ENCODE measurements at places on chromosomes 5 and 9. TPM values are rescaled to one million over a fixed set of nuclear protein-coding genes. Genes with fewer than 3 reads are reported as not detected.

GRCh38 chr5:4880304-4880741, 259.8 kb upstream of the ADAMTS16 start:
- no peaks in the 10 kb centered on the region for H3K27me3 ChIP-seq
- H3K4me3 ChIP-seq = no peak overlapping the region
- H3K4me1 ChIP-seq = no peaks in the 10 kb centered on the region

- DNase-seq = no peak
- no peaks in the 10 kb centered on the region for H3K36me3 ChIP-seq
- no peaks in the 10 kb centered on the region for H3K27me3 ChIP-seq
- no peaks in the 10 kb centered on the region for H3K4me1 ChIP-seq
These were observed 107.3 kb downstream of the CD180 start for GRCh38 chr5:67089200-67089725.

GRCh38 chr9:109336409-109336808, 15.6 kb upstream of the EPB41L4B start:
- no peak for DNase-seq
- H3K4me1 ChIP-seq = no peaks in the 10 kb centered on the region
- H3K4me3 ChIP-seq = no peak overlapping the region
- H3K36me3 ChIP-seq = no peaks in the 10 kb centered on the region

GRCh38 chr9:124088476-124088837, 76.9 kb downstream of the LHX2 start:
- no peaks in the 10 kb centered on the region for H3K4me1 ChIP-seq
- H3K27me3 ChIP-seq = no peaks in the 10 kb centered on the region
- no peak for DNase-seq
- no peaks in the 10 kb centered on the region for H3K36me3 ChIP-seq
- H3K4me3 ChIP-seq = no peak overlapping the region
- H3K27ac ChIP-seq = no peak overlapping the region

Gene CHSY3
- total RNA-seq = 0.09 TPM

Gene STK32A
- total RNA-seq = 0.64 TPM

Gene PKD2L2
- total RNA-seq = not detected

Gene DIRAS2
- 0.28 TPM for total RNA-seq

Gene PTPA
- 173 TPM for total RNA-seq

DNA sequence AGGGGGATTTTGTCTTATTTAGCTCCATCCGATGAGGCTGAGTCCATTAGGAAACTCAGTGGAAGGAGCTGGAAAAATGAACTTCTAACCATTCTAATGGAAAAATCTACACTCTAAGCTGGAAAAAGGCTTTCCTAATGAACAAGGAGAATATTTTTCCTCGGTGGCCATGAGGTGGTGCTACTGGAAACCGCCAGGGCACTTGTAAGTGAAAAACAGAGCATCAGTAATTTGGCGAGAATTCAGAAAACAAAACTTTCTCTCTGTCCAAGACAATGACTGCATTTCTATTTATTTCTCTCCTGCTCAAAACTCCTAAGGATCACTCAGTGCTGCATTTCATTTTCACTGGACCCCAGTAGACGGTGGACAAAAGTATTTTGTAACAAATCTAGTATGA, 237.6 kb downstream of the TENT4A start:
- no peak for DNase-seq
- no peaks in the 10 kb centered on the region for H3K4me1 ChIP-seq
- H3K4me3 ChIP-seq = no peak overlapping the region
- H3K27me3 ChIP-seq = no peaks in the 10 kb centered on the region

DNA sequence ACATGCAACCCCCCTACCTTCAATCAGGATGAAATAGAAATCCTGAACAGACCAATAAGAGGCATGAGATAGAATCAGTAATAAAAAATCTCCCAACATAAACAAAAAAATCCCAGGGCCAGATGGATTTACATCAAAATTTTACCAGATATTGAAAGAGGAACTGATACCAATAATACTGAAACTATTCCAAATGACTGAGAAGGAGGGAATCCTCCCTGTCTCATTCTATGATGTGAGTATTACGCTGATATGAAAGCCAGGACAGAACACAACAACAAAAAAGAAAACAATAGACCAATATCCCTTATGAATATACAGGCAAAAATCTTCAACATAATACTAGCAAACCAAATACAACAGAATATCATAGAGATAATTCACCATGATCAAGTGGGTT, 109.0 kb upstream of the SMC2 start:
- no peak for DNase-seq
- H3K4me3 ChIP-seq = no peak overlapping the region
- H3K36me3 ChIP-seq = no peaks in the 10 kb centered on the region
- no peaks in the 10 kb centered on the region for H3K4me1 ChIP-seq
- no peak overlapping the region for H3K27ac ChIP-seq
- H3K27me3 ChIP-seq = no peaks in the 10 kb centered on the region

DNA sequence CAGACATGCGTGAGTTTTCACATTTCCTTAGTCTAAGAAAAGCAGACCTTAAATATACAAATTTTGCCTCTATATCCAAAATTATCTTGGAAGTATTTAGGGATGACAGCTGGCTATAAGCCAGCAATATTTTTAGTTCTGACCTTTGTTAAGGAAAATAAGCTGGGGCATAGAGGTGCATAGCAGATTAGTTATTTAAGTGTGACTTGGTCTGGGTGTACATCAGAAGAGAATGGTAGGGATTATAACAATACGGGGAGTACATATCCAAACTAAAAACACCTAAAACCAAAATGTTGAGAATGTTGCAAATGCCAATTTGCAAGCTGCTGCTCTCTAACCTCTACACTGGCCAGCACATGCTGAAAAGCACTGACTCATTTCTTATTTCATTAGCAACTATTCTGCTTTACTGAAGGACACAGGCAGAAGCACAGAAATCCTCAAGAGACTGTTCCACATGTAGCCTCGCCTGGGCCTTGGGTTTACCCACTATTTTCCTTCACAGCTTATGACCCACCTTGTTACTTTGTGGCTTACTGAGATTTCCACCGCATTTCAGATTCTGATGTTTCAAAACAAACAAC, 22.3 kb downstream of the LEAP2 start:
- no peaks in the 10 kb centered on the region for H3K4me1 ChIP-seq
- H3K27me3 ChIP-seq = no peaks in the 10 kb centered on the region
- H3K36me3 ChIP-seq = peaks cover 2% of the 10 kb centered on the region
- no peak overlapping the region for H3K27ac ChIP-seq
- no peak for DNase-seq

- no peak for DNase-seq
- no peak overlapping the region for H3K4me3 ChIP-seq
- H3K4me1 ChIP-seq = no peaks in the 10 kb centered on the region
- H3K27me3 ChIP-seq = no peaks in the 10 kb centered on the region
- no peak overlapping the region for H3K27ac ChIP-seq
These were observed 80.9 kb downstream of the SUSD1 start for GRCh38 chr9:112094241-112094640.

DNA sequence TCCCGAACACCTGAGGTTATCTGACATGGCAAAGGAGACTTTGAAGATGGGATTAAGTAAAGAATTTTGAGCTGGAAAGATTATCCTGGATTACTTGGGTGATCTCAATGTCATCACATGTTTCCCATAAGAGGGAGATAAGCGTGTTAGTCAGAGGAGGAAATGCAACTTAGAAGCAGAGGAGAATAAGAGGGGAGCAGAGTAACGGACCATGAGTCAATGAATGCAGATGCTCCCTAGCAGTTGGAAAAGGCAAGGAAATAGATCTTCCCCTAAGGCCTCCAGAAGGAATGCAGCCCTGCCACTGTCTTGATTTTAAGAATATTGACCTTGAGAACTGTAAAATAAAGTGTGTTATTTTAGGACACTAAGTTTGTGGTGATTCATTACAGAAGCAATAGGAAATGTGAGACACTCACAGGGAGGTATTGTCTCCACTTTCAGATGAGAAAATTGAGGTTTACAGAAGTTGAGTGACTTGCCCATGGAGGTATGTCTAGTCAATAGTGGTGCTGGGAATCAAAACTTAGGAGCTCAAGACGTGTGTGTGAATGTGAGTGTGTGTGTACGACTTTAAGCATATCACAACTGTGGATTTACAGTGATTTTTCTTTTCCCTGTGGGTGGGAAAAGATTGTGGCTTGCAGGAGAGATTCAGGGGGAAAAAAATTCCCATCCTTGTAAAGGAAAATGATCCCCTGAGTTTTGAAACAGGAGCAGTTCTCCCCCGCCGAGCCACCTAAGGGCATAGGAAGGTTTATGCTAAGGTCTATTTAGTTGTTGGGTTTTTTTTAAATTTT, 125.3 kb downstream of the TRIM32 start:
- no peaks in the 10 kb centered on the region for H3K4me1 ChIP-seq
- H3K36me3 ChIP-seq = no peaks in the 10 kb centered on the region
- no peak for DNase-seq
- H3K27ac ChIP-seq = no peak overlapping the region
- no peaks in the 10 kb centered on the region for H3K27me3 ChIP-seq
- H3K4me3 ChIP-seq = no peak overlapping the region

DNA sequence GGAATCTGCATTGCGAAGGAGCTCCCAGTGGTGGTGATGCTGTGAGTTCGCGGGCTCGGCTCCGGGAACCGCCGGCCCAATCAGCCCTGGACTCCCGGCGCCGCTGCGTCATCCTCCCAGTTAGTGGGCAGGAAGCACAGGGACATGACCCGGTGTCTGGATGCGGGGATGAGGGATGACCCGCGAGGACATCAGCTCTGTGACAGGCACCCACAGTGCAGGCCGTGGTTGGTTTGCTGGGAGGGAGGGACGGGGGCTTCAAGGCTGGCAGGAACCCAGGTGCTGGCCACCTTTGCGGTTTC, 996 bp downstream of the NXNL2 start:
- no peak for DNase-seq
- H3K4me1 ChIP-seq = no peaks in the 10 kb centered on the region
- H3K27me3 ChIP-seq = no peaks in the 10 kb centered on the region

Gene TGFBI
- total RNA-seq = 41.7 TPM

GRCh38 chr9:112647596-112647995, 70.3 kb downstream of the INIP start:
- no peaks in the 10 kb centered on the region for H3K36me3 ChIP-seq
- H3K27ac ChIP-seq = no peak overlapping the region
- H3K4me1 ChIP-seq = no peaks in the 10 kb centered on the region
- H3K4me3 ChIP-seq = no peak overlapping the region
- no peaks in the 10 kb centered on the region for H3K27me3 ChIP-seq

Gene SH3GL2
- total RNA-seq = 1.5 TPM

- H3K27me3 ChIP-seq = no peaks in the 10 kb centered on the region
- H3K36me3 ChIP-seq = no peaks in the 10 kb centered on the region
- no peak overlapping the region for H3K27ac ChIP-seq
- H3K4me1 ChIP-seq = no peaks in the 10 kb centered on the region
- no peak overlapping the region for H3K4me3 ChIP-seq
These were observed 176.7 kb upstream of the S1PR3 start for GRCh38 chr9:88814577-88814976.

- no peak overlapping the region for H3K27ac ChIP-seq
- no peaks in the 10 kb centered on the region for H3K36me3 ChIP-seq
- DNase-seq = no peak
- no peaks in the 10 kb centered on the region for H3K27me3 ChIP-seq
- H3K4me3 ChIP-seq = no peak overlapping the region
These were observed 168.0 kb upstream of the POU5F2 start for GRCh38 chr5:93909356-93909755.

DNA sequence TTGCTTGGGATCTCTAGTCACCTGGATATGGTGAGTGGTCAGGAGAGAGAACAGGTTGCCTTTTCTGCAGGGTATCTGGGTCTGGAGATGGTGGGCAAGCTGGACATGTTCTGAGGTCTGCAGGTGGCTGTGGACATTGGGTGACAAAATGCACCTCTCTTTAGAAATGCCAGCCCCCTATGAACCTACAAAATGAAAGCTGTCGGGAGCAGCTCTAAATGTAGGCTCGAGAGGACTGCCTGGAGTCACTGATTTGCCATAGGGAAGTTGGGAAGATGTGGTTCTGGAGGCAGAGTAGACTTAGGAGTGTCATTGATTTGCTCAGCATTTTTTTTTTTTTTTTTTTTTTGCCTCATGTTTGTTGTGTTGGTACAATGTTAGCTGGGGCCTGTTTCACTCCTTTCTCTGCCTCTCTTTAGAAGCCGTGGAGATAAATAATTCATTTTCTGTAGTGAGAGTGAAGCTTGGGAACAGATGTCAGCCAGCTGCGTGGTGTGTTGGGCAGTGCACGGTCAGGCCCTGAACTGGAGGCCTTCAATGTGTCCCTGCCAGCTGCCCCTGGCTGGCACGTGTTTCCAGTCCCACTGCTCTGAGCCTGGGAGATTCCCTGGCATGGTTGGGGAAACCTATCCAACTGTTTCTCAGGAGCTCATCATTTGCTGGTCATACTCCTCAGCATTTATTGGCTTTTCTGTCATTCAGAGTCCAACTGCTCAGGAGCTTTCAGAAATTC, 5.4 kb downstream of the RGS3 start:
- no peaks in the 10 kb centered on the region for H3K36me3 ChIP-seq
- no peaks in the 10 kb centered on the region for H3K4me1 ChIP-seq
- H3K4me3 ChIP-seq = no peak overlapping the region
- DNase-seq = no peak
- no peak overlapping the region for H3K27ac ChIP-seq
- no peaks in the 10 kb centered on the region for H3K27me3 ChIP-seq

Gene TLN1
- total RNA-seq = 315 TPM

DNA sequence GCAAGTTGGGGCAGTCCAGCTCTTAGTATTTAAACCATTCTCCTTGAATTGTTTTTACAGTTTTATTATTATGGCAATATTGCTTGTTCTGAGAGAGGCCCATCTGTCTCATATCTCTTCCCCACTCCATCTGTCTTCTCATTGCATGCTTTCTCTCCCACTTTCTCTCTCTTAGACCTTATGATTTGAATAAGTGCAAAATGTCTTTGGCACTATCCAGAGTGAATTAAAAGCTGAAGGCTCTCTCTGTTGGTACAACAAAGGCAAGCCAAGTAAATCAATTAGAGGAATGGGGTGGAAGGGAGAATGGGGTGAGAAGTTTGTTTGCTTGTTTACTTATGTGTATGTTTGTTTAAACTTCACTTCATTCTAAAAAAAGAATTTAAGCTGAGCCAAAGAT, 195.3 kb upstream of the RFX3 start:
- H3K4me1 ChIP-seq = no peaks in the 10 kb centered on the region
- no peaks in the 10 kb centered on the region for H3K27me3 ChIP-seq
- H3K27ac ChIP-seq = no peak overlapping the region
- H3K4me3 ChIP-seq = no peak overlapping the region

Gene PCYOX1L
- total RNA-seq = 7.7 TPM

GRCh38 chr9:136022731-136023409, 61.7 kb upstream of the UBAC1 start:
- no peaks in the 10 kb centered on the region for H3K27me3 ChIP-seq
- H3K36me3 ChIP-seq = no peaks in the 10 kb centered on the region
- H3K27ac ChIP-seq = no peak overlapping the region
- H3K4me3 ChIP-seq = no peak overlapping the region

Gene OBP2B
- total RNA-seq = 1.6 TPM

- H3K27me3 ChIP-seq = peaks cover 1% of the 10 kb centered on the region
- H3K27ac ChIP-seq = no peak overlapping the region
- H3K36me3 ChIP-seq = no peaks in the 10 kb centered on the region
These were observed 992 bp downstream of the LCNL1 start for GRCh38 chr9:136983656-136984314.

GRCh38 chr5:158529454-158529853, 570.3 kb downstream of the EBF1 start:
- no peaks in the 10 kb centered on the region for H3K27me3 ChIP-seq
- H3K4me1 ChIP-seq = no peaks in the 10 kb centered on the region
- DNase-seq = no peak
- no peaks in the 10 kb centered on the region for H3K36me3 ChIP-seq
